Stimulated activated CD8-positive, alpha-beta memory T cell treated with anti-CD3 and anti-CD28 coated beads, Interleukin-15, amount 100 ng/mL, for 1 hour (primary cell): ENCODE measurements at places on chromosomes 16 and 17.
A peak's percentile ranks its signal among the peaks of the same experiment; 100 is the strongest.

DNA sequence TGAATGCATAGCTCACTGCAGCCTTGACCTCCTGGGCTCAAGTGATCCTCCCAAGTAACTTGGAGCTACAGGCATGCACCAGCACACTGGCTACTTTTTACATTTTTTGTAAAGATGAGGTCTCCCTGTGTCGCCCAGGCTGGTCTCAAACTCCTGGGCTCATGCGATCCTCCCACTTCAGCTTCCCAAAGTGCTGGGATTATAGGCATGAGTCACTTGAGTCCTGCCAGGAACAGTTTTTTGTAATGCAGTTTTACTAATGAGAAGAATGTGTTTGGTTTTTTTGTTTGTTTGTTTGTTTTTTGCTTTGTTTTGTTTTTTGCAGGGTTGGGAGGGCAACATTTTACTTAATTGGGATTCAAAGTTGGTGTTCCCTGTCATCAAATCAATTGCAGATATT lies 22.2 kb downstream of the SOST start:
- no peak for DNase-seq

DNA sequence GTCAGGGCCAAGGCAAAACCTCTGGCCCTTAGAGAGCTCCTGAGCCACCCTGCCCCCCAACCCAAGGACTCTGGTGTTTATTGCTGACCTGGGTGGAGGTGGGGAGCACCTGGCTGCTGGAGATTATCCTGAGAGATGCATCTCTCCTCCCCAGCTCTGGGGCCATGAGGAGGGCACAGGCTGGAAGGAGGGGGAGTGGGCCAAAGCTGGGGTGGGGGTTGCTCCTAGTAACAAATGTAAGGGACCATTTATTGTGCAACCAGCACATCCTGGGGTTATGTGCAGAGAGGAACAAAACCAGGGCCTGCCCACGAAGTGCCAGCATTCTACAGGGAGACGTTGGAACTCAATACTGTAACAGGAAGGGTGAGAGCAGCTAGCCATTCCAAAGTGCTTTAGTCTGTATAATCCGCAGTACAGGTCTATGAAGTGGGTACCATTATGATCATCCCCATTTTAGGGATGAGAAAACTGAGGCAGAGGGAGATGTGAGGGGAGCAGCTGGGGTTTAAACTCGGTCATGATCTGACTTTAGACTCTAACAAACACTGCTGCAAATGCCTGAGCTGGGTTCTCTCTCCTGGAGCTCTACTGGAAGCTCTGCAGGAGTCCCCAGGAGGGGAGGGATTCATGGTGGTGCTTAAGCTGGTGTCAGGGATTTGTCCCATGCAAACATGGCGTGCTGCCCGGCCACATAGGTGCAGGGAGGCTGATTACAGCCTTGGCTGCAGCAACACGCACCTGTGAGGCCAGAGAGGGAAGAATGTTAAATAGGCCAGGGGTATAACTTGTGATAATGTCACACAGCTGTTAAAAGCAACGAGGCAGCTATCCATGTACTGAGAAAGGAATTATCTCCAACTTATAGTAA lies 1.4 kb upstream of the RHBDF2 start:
- no peak for DNase-seq

GRCh38 chr16:50151756-50152155 lies 1.4 kb upstream of the TENT4B start:
- DNase-seq, result no peak

DNA sequence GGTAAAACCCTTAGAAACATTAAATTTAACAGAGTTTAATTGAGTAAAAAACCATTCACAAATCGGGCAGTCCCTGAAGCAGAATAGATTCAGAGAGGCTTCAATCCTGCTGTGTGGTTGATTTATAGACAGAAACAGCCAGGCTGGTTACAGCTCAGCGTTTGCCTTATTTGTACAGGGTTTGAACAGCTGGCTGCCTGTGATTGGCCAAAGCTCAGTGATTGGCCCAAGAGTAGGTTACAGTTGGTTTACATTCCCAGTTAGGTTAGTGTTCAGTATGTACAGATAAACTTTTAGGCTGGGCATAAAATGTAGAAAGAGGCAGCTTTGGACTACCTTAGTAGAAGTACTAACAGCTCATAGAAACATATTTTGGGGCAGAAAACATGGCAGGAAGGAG lies 210.4 kb upstream of the ELAC2 start:
- no peak for DNase-seq

DNA sequence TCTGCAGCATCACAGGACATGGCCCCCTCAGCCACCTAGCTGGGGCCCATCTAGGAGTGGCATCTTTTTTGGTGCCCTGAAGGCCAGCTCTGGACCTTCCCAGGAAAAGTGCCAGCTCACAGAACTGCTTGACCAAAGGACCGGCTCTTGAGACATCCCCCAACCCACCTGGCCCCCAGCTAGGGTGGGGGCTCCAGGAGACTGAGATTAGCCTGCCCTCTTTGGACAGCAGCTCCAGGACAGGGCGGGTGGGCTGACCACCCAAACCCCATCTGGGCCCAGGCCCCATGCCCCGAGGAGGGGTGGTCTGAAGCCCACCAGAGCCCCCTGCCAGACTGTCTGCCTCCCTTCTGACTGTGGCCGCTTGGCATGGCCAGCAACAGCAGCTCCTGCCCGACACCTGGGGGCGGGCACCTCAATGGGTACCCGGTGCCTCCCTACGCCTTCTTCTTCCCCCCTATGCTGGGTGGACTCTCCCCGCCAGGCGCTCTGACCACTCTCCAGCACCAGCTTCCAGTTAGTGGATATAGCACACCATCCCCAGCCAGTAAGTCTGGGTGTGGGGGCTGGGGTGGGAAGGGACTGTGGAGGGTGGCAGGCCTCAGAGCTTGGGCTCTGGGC lies 22.0 kb downstream of the RARA start:
- no peak for DNase-seq

DNA sequence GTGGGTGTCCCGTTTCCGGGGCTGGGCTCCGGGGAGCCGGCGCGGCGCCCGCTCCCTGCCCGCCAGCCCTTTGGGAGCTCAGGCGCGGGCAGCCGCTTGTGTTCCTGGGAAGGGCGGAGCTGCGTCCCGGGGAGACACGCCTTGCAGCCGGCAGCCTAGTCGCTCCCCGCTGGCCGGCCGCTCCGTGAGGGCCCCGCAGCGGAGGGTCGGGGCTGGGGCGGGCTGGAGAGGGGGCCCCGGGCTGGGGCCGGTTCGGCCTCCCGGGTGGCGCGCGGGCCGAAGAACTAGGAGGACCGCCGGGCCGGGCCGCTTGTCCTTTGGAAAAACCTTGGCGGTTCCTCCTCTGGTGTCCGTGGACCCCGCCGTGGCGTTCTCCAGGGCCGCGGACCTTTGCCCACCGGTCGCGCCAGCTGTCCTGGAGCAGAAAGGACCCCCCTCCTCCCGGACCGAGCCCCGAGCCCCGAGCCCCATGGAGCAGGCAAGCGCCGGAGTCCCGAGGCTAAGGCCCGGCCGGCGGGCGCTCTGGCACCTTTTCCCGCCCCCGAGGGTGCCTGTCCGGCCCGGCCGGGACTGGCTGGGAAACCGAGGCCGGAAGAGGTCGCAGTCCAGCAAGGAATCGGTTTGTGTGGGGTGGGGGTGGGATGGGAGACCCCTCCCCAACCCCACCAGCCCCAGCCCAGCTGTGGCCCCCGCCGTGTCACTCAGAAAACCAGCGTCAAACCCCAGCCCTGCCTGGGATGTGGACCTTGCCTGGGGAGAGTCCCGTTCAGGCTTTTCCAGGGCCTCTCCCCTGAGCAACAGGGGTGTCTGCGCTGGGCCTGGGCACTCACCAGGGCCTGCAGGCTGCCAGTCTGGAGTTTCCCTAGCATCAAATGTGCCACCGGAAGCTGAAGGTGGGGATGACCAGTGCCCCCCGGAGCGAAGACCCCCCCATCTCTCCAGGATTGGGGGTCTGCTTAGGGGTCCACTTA lies 6.8 kb upstream of the TBC1D3B start:
- no peak for DNase-seq

GRCh38 chr17:1939981-1940809 lies 84.9 kb downstream of the RTN4RL1 start:
- DNase-seq, result no peak

GRCh38 chr17:42673885-42674754 lies 2.7 kb downstream of the PLEKHH3 start:
- DNase-seq, result no peak

GRCh38 chr17:77724876-77725615 lies 233.5 kb upstream of the TNRC6C start:
- DNase-seq, result no peak

DNA sequence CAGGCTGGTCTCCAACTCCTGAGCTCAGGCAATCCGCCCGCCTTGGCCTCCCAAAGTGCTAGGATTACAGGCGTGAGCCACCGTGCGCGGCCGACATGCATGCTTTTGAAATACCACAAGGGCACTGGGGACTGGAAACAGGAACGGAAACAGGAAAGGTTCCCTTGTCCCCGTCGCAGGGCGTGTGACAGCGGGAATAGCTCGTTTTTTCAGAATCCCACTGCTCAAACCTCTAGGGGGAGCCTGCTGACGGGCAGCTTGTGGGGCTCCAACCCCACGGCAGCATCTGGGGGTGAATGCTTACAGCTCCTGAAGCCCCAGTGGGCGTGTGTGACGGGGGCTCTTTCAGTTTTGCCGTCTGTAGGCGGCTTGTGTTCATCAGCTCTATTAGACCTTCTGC lies 18.8 kb upstream of the ASGR2 start:
- peak; percentile 2 for DNase-seq

- DNase-seq, result no peak
Measured at GRCh38 chr16:47316442-47317015, 144.3 kb downstream of the ITFG1 start.

- no peak for DNase-seq
Measured at GRCh38 chr16:46914556-46915201, 30.5 kb downstream of the GPT2 start.

- no peak for DNase-seq
Measured at GRCh38 chr16:88013766-88014251, 62.6 kb downstream of the BANP start.

DNA sequence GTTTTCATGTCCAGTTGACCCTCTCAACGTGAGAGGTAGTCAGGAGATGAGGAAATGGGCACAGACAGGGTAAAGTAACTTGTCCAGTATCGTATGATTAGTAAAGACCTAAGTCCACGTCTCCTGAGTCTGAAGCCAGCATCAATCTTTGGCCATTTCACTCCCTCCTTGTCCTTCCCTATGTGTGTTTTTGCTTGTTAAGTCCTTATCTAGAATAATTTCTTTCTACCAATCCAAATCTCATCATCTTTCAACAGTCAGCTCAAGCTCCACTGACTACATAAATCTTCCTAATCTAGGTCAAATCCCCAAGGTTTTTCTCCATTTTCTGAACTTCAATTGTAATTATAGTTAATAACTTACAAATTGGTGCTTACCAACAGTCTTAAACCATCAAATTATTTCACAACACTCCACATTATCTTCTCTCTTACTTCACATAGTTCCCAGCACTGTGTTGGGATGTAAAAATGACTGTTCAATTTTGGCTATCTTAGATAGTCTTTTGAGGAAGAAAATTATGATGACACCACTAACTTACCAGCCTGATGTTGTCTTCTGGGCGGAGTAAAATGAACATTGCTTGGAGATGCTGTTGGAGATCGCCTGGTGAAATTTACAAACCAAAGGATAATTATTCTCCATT lies 72.3 kb upstream of the CORO6 start:
- DNase-seq, result no peak

DNA sequence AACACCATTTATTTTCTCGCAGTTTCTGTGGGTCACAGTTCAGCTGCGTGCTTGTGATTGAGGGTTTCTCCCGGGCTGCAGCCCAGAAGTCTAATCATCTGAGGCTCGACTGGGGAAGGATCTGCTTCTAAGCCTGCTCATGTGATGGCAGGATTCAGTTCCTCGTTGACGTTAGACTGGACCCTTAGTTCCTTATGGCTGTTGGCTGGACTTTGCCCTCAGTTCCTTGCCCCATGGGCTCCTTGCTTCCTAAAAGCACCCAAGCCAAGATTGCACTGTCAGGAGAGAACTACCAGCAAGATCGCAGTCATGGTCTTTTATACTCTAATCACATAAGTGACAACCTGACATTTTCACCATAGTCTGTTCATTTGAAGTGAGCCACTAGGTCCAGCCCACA lies 250.0 kb downstream of the PRKCA start:
- DNase-seq, result no peak

DNA sequence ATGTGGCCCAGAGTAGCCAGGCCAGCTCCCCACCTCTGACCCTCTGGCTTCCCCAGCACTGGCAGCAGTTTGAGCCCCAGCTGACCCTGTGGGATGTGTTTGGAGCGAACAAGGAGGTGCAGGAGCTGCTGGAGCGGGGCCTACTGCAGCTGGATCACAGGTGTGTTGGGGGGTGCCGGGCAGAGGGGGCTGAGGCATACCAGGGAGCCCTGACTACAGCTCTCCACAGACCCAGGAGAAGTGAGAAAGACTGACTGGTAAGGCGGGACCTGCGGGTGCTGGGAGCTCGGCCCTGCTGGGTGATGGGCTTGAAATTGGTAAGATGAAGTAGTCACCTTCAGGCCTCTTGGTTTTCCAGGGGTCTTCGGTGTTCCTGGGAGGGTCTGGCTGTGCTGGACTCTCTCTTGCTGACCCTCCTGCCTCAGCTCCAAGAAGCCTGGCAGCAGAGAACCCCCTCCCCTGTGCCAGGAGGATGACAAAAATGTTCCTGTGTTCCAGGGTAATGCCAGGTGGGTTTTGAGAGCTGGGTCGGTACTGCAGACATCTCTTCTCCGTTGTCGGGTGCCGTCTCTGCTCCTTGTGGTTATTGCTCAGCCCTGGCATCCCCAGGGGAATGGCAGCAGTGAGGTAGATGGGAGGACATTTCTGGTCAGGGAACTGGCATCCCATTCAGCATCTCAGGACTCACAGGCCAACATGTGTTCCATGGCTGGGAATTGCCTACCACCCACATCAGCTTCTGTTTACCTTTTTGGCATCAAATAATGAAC lies 5.9 kb downstream of the RSAD1 start:
- DNase-seq, result no peak

DNA sequence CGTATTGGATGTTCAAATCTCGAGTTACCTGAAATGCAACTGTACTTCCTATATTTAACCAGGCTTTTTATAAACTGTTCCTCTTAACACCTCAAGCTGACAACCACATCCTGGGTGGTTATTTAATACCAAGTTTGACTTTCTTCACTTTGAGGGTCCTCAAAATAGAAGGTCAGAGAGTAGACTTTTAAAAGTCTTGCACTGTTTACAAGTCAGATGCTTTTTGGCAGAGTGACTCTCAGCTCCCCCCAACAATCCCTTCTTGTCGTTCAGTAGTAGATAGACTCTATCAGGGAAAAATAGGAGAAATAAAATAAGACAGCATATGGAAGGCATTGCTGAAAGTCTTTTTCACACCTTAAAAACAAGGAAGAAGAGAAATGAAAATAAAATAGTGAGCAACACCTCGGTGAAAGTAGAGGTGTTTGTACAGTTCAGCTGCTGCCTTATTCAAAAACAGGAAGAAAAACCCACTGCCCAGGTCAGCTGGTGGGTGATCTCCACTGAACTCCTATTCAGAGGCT lies 650.4 kb downstream of the WWOX start:
- DNase-seq, result no peak

GRCh38 chr17:74742153-74742515 lies 5.1 kb downstream of the RAB37 start:
- no peak for DNase-seq

- DNase-seq, result no peak
Measured at GRCh38 chr16:84888450-84888849, 68.7 kb downstream of the CRISPLD2 start.
